H54 (cell line): ENCODE measurements at places on chromosomes 13 and 19.

DNA sequence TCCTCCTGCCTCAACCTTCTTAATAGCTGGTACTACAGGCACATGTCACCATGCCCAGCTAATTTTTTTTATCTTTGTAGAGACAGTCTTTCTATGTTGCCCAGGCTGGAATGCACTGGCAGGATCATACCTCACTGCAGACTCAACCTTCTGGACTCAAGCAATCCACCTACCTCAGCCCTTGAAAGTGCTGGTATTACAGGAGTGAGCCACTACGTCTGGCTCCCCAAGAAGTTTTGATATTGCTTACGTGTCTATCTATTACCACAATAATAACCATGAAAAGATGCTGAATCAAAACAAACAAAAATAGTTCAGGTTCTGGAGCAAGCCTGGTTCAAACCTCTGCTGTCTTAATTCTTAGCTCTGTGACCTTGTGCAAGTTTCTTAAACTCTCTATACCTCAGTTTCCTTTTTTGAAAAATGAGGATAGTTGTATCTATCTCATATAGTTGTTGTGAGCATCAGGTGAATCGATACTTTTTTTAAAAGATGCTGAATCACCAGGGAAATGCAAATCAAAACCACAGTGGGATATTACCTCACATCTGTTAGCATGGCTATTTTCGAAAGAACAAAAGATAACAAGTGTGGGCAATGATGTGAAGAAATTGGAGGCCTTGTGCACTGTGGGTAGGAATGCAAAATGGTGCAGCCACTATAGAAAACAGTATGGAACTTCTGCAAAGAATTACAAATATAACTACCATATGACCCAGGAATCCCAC, 19.0 kb upstream of the LEUTX start:
- DNase-seq: no peak

DNA sequence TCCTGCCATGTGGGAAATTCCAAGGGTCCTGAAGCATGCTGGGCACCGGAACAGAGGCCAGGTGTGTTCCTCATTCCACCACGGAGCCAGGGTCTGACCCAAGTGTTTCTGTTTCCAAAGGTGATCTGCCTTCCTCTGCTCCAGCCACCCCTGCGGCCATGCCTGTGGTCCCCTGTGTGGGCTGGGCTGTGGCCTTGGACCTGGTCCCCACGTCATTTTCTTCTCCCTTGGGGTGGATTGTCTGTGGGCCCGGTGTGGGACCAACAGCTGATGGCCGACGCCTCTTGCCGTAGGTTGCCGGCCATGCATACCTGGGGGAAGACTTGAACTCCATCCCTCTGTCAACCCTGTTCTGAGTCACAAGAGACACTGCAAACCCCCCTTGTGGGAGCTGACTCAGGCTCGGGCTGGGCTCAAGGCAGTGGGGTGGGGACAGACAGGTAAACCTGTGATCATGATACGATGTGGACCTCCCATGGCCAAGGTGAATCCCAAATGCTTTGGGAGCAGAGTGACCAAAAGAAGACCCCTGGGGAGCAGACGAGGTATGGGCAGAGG, 35.0 kb downstream of the ATP11A start:
- DNase-seq: no peak

GRCh38 chr13:41139296-41139966, 6.8 kb upstream of the KBTBD6 start:
- DNase-seq: no peak

GRCh38 chr19:18519962-18520847, 1.7 kb downstream of the ELL start:
- DNase-seq: peak; percentile 63

DNA sequence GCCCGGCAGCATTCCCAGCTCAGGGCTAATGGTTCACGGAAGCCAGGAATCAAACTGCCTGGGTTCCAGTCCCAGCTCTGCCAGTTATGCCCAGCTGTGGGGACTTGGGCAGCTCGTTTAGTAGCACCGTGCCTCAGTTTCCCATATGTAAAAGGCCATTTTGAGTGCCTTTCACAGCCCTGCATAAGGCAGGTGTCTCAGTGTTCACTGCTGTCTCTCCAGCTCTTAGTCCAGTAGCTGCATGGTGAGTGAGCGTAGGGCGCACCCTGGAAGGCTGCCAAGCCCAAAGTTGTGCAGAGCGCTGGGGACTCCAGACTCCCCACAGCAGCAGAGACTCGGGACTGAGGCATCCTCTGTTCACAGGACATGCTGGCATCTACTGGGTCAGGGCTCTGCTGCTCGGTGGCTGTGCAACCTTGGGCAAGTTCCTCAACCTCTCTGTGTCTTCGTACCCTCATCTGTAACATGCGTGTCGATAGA, 5.5 kb downstream of the RPL28 start:
- DNase-seq: no peak

GRCh38 chr13:73985783-73986182, 148.4 kb downstream of the KLF12 start:
- DNase-seq: no peak

DNA sequence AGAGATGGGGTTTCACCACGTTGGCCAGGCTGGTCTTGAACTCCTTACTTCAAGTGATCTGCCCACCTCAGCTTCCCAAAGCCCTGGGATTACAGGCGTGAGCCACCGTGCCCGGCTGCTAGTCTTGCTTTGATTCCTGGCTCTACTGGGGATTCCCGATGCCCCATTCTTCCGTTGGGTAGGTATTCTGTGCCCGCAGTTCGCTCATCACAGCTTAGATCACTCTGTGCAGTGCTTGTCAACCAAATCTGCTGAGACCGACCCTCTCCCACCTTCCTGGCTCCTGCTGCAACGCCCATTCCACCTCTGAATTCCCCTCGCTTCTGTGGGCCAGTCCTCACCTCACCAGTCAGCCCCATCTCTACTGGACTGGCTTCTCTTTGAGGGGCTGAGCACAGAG, 4.6 kb upstream of the ZNF414 start:
- no peak for DNase-seq
